ENCODE measurements at places on chromosomes 2 and 18.

- no peak for DNase-seq
Measured at GRCh38 chr2:126828051-126828450, 70.6 kb upstream of the TEX51 start.

DNA sequence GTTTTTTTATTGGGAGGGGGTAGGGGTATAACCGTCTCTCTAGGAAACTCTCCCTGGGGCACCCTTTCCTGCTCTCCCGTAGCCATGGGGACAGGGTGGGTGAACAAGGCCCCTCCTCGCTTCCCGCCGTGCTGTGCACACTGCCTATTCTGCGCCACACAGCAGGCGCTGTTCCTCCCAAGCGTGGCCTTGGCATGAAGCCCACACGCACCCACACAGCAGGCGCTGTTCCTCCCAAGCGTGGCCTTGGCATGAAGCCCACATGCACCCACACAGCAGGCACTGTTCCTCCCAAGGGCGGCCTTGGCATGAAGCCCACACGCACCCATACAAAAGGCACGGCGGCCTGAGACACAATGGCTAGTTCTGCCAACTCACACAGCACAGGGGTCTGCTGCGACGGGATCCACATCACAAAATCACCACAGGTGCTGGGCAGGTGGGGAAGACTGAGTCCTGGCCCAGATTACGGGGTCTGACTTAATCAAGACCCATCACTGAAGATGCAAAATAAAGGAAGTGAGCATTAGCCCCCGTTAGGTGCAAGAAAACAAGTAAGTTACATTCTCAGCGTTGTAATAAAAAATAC is 46.6 kb upstream of the TPO start:
- no peak for DNase-seq

- DNase-seq: no peak
Measured at GRCh38 chr2:200596774-200597570, 11.2 kb downstream of the AOX1 start.

DNA sequence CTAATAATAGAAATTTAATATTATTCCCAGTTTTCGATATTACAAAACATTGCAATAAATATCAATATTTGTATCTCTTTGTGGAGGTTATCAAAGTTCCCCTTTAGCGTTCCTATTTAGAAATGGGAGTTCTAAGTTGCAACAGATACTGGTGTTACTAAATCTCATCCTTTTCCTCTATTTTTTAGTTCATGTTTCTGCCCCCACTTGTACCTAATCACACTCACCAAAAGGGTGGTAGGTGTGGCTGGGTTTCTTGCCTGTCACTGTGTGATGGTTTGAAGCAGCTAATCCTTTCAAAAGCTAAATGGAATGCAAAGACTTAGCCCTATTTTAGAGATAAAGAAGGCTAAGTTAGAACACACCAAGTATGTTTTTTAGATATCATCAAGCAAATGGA is 997.9 kb downstream of the TSN start:
- DNase-seq: no peak

DNA sequence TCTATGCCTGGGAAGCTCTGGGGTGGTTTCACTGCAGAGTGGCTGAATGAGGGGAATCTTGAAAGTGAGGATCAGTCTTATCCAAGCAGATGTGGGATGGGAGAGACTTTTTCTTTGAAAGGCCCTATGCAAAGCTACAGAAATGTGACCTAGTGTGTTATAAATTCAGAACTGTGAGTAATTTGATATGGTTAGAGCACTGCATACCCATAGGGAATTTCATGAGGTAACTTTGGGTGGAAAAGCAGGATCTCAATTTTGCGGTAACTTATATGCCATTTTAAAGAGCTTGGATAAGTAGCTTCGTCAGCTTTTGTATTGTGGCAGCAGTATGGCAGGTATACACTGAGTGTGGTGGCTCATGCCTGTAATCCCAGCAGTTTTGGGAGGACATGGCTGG is 40.9 kb downstream of the GULP1 start:
- DNase-seq: no peak

DNA sequence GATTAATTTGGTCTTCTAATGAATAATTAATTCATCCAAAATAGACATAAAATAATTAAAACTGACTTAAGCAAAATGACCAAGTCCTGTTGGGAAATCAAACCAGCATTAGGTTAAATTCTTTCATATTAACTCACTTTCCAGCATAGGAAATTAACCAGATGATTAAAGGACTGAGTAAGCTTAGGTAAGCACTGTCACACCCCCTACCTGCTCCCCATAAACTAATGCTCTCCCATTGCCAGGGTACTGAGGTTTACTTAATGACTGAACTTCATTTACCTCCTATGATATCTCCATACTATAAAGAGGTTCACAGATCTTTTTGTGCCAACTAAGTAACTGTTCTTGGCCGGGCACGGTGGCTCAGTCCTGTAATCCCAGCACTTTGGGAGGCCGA is 13.7 kb downstream of the DSC2 start:
- no peak for DNase-seq

- no peak for DNase-seq
Measured at GRCh38 chr18:67092141-67092540, 424.4 kb downstream of the DSEL start.
